Activated CD4-positive, alpha-beta T cell treated with anti-CD3 and anti-CD28 coated beads, Interleukin-2, amount 10 ng/mL, durations not matched to agents 7 days and 5 days (primary cell): ENCODE measurements at places on chromosomes 1 and 21.

DNA sequence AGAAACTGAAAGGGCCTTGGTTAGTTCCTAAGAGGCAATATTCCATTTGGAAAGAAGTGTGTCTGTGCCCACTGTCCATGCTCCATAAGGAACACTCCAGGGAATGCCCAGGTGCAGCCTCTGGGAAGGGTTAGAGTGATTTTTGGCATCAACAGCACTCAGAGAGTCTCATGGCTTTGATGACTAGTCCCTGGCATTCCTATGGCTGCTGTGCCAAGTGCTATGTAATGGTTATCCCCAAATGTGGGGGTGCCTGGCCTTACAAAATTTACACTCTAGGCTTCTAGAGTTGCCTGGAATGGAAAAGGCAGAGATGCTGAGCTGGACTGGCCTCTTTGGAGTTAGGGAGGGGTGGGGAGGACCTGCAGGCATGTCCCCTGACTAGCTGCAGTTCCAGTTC lies 75.0 kb upstream of the BCAR3 start:
- no peak overlapping the region for H3K27ac ChIP-seq
- DNase-seq = no peak
- peaks cover 25% of the 10 kb centered on the region for H3K4me1 ChIP-seq

GRCh38 chr1:24566236-24566867 lies 10.5 kb downstream of the NCMAP start:
- peaks cover 3% of the 10 kb centered on the region for H3K4me1 ChIP-seq
- H3K27me3 ChIP-seq = peaks cover 3% of the 10 kb centered on the region
- no peak overlapping the region for H3K27ac ChIP-seq
- H3K36me3 ChIP-seq = no peaks in the 10 kb centered on the region
- H3K4me3 ChIP-seq = no peak overlapping the region
- DNase-seq = no peak

- H3K4me3 ChIP-seq = no peak overlapping the region
- H3K27me3 ChIP-seq = no peaks in the 10 kb centered on the region
- H3K36me3 ChIP-seq = no peaks in the 10 kb centered on the region
- no peaks in the 10 kb centered on the region for H3K4me1 ChIP-seq
These were observed 120.3 kb downstream of the KCNK2 start for GRCh38 chr1:215202868-215203267.

GRCh38 chr1:160451859-160452232 lies 51.5 kb downstream of the VANGL2 start:
- peaks cover 57% of the 10 kb centered on the region for H3K4me1 ChIP-seq
- no peak for DNase-seq
- no peak overlapping the region for H3K4me3 ChIP-seq

DNA sequence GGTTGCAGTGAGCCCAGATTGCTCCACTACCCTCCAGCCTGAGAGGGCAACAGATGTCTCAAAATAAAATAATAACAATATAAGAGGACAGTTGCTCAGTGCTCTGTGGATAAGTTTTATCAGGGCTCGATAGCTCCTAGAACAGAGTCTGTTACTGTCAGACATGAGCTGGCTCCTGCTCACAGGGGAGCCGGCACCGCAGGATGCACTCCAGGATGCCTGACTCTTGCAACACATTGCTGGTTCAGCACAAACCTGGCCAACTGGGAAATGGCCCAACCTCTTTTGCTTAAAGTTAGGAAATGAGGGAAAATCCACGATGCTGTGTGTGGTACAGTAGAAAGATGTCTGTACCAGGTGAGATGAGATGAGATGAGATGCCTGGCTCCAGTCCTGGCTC lies 5.8 kb upstream of the CTSE start:
- no peak overlapping the region for H3K4me3 ChIP-seq
- H3K36me3 ChIP-seq = no peaks in the 10 kb centered on the region
- H3K27me3 ChIP-seq = peaks cover 34% of the 10 kb centered on the region
- H3K4me1 ChIP-seq = peaks cover 13% of the 10 kb centered on the region
- H3K27ac ChIP-seq = no peak overlapping the region
- no peak for DNase-seq

DNA sequence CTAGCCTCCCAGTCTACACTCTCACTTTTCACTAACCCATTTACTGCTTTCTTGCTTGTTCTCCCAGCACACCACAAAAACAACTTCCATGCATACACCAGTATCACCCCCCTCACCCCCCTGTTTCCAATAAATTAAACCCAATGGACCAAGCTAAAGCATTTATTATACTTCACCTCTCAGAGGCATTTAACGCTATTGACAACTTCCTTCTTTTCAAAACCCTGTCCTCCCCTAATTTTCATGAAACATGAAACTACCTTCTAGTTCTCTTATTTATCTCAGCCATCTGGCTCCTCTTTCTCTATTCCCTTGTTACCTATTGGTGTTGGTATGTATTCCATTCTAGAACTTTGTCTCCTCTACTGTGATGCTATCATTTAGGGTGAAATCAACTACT lies 32.3 kb downstream of the PTPRC start:
- peaks cover 83% of the 10 kb centered on the region for H3K4me1 ChIP-seq
- H3K27me3 ChIP-seq = no peaks in the 10 kb centered on the region
- peaks cover 80% of the 10 kb centered on the region for H3K36me3 ChIP-seq
- no peak for DNase-seq

DNA sequence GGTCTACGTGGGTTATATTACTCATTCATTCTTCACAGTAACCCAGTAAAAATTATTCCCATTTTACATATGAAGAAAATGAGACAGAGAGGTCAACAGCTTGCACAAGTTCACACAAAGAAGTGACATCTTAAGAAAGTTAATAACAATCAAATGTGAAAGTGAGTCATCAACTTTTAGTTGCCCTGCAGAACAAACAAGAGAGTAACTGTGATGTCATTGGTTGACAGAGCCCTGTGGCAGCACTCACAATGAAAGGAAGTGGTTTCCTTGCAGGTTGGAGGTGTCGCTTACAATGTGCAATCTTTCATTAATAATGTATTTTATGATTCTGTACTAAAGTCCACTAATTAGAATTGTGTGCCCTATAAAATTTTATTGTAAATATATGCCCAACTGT lies 369.6 kb downstream of the RYR2 start:
- H3K4me3 ChIP-seq = no peak overlapping the region
- no peak overlapping the region for H3K27ac ChIP-seq
- peaks cover 9% of the 10 kb centered on the region for H3K4me1 ChIP-seq
- H3K36me3 ChIP-seq = no peaks in the 10 kb centered on the region

GRCh38 chr1:229507502-229507901 lies 639 bp downstream of the NUP133 start:
- H3K27me3 ChIP-seq = no peaks in the 10 kb centered on the region
- H3K27ac ChIP-seq = peak overlapping the region; percentile 99
- DNase-seq = no peak
- H3K4me1 ChIP-seq = peaks cover 31% of the 10 kb centered on the region
- H3K36me3 ChIP-seq = peaks cover 12% of the 10 kb centered on the region

DNA sequence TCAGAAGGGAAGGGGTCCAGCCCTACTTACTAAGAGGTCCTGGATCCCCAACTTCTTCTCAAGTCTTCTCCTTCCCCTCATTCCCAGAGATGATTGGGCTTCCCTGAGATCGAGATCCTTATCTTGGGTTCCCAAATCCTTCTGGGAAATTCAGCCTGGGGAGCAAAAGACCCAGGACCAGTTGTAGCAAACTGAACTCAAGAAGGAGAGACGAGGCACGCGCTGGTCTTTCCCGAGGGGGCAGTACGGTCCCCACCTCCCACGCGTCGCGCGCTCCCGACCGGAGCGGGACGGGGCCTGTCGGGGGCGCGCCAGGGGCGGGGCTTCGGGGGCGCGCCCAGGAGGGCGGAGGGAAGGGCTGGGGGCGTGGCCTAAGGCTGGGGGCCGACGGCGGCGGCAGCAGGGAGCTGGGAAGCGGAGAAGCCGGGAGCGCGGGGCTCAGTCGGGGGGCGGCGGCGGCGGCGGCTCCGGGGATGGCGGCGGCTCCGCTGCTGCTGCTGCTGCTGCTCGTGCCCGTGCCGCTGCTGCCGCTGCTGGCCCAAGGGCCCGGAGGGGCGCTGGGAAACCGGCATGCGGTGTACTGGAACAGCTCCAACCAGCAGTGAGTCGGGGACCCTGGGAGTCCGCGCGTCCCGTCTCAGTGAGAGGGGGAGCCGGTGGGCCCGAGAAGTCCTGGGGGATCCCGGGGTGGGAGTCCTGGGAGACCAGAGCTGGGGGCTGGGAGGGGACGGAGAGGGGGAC lies at the start of gene EFNA3:
Gene EFNA3, plus strand, starts transcription at position 369 of the 741 bp plus-strand sequence. Its CDS starts 105 bp downstream, at position 474.
- H3K36me3 ChIP-seq = peaks cover 7% of the 10 kb centered on the region
- H3K4me1 ChIP-seq = peaks cover 71% of the 10 kb centered on the region
- peak within 1 kb of the TSS; percentile 41 for H3K4me3 ChIP-seq

DNA sequence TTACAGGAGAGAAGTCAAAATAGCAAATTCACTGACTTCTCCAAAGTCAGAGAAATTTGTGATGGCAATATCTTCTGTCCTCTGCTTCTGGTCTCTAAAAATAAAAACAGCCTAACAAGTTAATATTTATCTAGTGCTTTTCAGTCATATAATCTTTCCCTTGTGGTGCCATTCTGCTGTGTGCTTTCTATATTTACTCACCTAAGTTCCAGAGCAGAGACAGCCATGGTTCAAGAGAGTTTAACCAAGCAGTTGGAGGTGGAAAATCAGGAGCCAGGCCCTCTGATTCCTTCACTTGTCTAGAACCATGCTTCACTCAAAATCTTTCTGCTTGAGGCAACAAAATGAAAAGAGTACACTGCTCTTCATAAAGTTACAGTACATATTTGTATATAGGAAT lies 39.3 kb downstream of the BRINP2 start:
- H3K4me1 ChIP-seq = no peaks in the 10 kb centered on the region
- DNase-seq = no peak
- H3K27ac ChIP-seq = no peak overlapping the region
- H3K36me3 ChIP-seq = no peaks in the 10 kb centered on the region
- no peaks in the 10 kb centered on the region for H3K27me3 ChIP-seq

- H3K4me3 ChIP-seq = no peak overlapping the region
- no peaks in the 10 kb centered on the region for H3K27me3 ChIP-seq
- no peak for DNase-seq
- H3K4me1 ChIP-seq = no peaks in the 10 kb centered on the region
- no peaks in the 10 kb centered on the region for H3K36me3 ChIP-seq
- no peak overlapping the region for H3K27ac ChIP-seq
These were observed 69.9 kb upstream of the ADAMTS5 start for GRCh38 chr21:27036736-27037301.

- no peaks in the 10 kb centered on the region for H3K36me3 ChIP-seq
- no peak overlapping the region for H3K4me3 ChIP-seq
- no peak for DNase-seq
These were observed 15.1 kb upstream of the FYB2 start for GRCh38 chr1:56834137-56834900.

DNA sequence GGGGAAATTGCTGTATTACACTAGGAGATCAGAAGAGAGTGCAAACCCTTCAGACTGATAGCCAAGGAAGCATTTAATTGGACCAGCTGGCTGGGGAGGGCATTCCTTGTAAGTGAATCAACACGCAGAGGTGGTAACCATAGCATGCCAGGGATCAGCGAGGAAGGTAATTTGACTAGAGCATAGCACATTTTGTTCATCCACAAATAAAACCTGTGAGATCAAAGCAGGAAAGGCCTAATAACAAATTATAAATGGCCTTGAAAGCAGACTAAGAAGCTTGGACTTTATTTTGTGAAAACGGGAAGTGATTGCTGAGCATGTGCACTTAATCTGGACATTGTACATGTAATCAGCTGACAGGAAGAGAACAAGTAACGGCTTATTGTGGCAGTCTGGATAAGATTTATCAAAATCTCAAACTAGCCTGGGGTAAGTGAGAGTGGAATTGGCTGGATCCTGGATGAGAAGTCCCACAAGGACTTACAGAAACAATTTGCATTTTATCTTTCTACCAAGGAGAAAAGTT lies 11.7 kb upstream of the CD55 start:
- H3K4me3 ChIP-seq = no peak overlapping the region
- H3K36me3 ChIP-seq = no peaks in the 10 kb centered on the region
- no peak for DNase-seq
- peak overlapping the region; percentile 79 for H3K27ac ChIP-seq
- H3K4me1 ChIP-seq = peaks cover 20% of the 10 kb centered on the region

DNA sequence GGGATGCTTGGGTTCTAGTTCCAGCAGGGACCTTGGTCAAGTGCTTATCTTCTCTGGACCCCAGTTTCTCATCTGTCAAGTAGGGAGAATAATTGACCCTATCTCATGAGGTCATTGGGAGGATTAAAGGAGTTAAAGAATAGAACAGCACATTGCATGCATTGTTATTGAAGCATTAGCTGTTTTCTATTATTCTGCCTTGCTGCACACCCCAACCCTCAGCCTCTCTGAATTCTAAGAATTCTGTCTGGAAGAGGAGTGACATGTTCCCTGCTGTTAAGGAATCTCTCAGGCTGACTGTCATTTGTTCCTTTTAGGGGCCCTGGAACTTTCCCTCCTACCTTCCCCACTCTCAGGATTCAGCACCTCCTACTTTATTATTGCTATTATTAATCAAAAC lies 73.9 kb downstream of the NENF start:
- no peaks in the 10 kb centered on the region for H3K36me3 ChIP-seq
- no peaks in the 10 kb centered on the region for H3K4me1 ChIP-seq
- no peak overlapping the region for H3K27ac ChIP-seq
- peaks cover 19% of the 10 kb centered on the region for H3K27me3 ChIP-seq

GRCh38 chr1:59026472-59026948 lies 242.7 kb upstream of the JUN start:
- no peak for DNase-seq
- H3K4me1 ChIP-seq = peaks cover 8% of the 10 kb centered on the region
- H3K36me3 ChIP-seq = peaks cover 4% of the 10 kb centered on the region
- peak overlapping the region; percentile 11 for H3K27ac ChIP-seq
